ENCODE measurements at places on chromosomes 1 and 21.

- DNase-seq, result no peak
Observed at GRCh38 chr1:47214549-47214948, 17.5 kb downstream of the TAL1 start.

DNA sequence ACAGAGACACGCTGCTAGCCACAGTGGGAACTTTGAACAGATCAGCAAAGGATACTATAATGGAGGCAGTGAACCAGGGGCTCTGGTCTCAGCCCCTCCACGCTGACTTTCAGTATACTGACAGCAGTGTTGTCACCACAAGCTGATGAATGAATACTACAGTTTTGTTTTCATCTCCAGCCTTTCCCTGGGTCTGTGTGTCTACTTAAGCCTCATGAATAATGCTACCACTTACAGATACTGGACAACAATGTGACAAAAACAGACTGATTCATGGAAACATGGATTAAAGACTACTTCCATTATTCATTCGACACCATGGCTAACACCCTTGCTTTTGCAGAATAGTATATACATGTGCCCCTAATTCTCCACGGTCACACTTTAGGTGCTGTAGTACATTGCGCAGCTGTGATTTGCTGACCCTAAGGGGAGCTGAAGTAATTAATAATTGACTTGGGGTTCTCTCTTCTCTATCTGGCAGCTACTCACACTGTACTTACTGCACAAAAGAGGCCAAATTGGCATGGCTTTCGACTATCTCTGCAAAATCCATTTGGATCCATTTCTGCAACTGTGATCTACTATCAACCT is 203.2 kb upstream of the LYPLAL1 start:
- no peak for DNase-seq

- no peak for DNase-seq
Observed at GRCh38 chr1:154178013-154178412, 13.9 kb downstream of the TPM3 start.

DNA sequence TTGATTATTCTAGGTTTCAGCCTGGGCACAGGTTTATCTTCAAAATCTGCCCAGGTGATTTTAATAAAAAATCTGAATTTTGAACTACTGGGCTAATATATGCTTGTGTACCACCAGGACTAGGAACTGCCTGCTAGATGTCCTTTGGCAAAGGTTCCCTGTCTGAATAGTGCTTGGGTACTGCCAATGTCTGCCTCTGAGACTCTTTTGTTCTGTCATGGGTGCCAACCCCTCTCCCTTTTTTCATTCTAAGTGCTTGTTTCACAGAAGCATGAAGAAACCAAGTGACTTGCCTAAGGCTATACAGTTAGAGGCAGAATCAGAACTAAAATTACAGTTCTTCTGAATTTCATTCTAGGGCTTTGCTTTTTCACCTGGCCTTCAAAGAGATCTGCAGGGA is 106.3 kb upstream of the CACHD1 start:
- no peak for DNase-seq

DNA sequence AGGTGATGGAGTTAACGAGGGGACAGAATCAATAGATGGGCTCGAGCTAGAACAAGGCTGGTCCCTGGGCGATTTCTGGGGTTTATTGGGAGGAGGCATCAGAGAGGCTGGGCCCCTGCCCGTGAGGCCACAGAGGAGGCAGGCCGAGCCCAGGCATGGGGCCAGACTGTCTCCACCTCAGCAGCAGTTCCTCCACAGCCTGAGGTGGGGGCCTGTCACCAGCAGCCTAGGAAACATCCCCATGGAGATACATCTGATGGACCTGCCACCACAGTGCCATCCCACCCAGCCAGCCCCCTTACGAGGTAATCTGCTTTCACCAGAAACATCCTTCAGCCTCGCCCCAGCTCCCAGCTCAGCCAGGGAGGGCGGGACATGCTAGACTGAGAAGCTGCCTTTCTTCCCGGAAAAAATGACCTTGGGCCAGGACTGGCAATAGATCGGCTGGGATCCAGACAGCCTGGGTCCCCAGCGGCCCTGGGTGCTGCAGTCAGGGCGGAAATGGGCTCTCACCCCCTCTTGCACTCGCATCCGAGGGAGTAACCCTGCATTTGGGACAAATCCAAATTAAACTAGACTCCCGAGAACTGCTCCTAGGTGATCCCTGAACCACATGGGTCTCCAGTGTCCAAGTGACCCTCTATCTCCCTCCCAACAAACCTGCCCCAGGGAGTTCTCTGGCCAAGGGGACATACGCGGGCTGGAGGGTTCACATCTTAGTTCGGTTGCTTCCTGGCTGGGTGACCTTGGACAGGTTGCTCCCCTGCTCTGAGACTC is 10.0 kb upstream of the EPHA8 start:
- DNase-seq, result no peak

DNA sequence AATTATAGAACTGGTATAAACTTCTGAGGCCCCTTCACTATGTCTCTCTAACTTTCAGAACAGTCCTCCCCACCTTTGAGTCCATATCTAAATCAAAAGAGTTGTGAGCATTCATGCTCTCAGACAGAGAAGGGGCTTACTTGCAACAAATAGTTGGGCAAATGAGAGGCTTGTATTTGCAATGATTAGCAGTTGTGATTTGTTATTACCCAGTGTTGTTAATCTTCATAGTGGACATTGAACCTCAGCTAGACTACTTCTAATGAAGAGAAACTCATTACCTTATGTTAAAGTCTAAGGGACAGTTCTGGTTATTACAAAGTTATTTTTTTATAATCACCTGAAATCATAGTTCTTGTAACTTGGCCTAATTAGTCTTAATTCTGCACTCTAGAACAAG is 114.5 kb downstream of the RABGAP1L start:
- DNase-seq, result no peak

DNA sequence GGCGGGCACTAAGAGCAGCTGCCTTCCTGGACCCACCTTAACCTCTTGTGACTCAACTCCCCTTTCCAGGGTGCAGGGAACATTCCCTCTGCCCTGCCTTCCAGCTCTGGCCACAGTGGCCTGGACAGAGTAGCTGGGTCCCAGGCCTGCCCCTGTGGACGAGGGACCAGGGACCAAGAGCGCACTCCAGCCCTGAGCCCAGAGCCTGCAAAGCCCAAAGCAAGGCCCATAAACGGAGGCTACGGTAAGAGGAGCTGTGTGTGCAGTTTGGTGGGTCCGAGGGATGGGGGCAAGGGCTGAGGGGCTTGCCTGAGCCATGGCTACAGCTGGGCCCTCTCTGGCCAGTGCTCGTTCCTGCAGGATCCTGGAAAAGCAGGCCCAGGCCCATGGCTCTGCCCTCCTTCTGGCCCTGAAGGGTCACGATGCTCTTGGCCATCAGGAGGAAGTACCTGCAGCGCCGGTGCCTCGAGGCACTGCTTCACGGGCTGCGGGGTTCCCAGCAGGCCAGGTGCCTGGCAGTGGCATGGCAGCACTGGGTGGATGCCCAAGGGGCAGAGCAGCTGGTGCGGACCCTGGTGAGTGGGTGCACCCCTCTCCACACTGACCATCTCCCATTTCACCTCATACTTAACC is 17.8 kb downstream of the MTHFR start:
- no peak for DNase-seq

- DNase-seq, result no peak
Observed at GRCh38 chr1:5645135-5645399, 347.2 kb downstream of the NPHP4 start.

DNA sequence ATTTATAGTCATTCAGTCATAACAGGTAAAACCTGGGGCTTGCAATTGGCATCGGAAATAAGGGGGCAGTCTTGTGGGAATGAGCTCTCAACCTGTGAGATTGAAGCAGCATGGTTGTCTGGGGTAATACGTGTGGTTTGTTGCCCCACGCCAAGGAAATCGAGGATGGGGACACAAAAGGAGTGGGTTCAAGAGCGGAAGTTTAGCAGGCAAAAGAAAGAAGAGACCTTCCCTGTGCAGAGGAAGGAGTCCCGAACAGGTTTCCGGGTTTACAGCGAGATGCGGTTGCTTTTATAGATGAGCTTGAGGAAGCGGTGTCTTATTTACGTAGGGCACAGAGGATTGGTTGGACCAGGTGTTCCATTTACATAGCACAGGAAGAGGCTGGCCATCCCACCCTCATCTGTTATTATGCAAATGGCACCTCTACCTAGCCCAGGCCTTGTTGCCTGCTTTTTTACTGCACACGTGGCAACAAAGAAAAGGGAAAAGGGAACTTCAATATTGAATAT is 37.3 kb downstream of the IFNAR1 start:
- no peak for DNase-seq

DNA sequence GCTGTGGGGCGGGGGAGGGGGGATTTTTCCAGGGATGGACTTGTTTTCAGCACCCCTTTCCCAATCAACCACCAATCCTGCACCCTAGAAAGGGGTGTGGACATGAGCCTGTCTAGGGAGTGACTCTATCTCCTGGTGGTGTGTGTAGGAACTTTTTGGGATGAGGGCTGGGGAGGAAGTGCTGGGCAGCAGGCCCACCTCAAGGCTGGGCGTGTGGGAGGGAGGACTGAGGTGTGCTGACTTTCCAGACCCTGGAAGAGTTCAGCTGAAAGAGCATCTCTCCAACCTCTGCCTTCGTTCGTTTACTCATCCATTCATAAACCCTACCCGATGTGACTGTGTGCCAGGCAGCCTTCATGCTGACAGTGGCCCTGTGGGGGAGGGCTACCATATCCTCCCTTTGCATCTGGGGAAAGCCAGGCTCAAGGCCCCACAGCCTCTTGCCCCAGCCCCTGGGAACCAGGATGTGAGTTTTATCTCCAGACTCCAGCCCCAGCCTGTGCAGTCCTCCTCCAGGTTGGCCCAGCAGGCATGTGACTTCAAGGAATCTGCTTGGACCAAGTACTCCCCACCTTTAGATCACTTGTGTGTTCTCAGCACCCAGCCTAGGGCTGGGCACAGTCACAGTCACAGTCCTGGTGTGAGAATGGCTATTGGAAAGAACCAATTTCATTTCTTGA is 6.7 kb downstream of the KNCN start:
- no peak for DNase-seq

DNA sequence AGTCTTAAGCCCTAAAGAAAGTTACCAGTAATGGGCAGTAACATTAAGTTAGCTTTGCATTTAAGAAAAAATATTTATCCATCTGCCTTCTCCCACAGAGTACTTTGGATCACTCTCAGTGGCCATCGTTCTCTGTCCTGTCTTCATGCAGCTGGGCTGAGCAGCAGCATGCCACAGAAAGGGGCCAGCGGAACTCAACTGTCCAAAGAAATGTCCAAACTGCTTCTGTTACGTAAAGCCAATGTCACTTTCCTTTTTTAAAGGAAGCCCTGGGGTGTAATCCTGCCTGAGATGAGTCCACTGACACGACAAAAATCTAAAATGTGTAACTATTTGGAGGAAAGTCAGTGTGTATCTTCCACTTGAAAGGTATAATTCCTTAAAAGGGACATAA is 291.6 kb downstream of the SMYD3 start:
- no peak for DNase-seq

DNA sequence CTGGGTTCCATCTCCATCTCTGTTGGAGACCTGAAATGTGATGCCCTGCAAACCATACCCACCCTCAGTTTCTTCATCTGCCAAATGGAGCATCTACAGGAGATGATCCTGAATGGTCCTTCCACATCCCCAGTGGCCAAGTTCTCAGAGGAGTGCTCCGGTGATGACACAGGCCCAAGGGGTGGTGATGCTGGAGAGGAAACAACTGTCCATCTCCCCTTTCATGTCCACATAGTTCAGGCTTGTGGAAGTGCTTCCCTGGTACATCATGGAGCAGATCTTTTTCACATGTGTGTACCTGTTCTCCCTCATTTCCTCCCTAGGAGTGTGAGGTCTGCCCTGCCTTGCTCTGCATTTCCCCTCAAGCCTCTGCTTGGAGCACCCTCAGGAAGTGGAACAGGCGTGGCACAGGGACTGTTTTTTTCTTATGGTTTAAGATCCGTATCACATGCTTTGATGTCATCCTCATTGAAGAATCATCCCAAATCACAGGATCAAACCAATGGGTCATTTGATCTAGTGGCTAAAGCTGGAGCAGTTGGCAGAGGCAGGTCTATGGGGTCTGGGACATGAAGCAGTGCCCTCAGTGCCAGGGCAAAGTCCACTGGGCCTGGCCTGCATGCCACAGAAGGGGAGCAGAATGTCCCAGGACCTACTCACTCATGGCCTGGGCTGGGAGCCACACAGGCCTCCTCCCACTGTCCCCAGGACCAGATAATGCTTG is 8.2 kb upstream of the TRIM63 start:
- DNase-seq, result no peak

- no peak for DNase-seq
Observed at GRCh38 chr1:30449428-30450147, 273.8 kb downstream of the MATN1 start.

DNA sequence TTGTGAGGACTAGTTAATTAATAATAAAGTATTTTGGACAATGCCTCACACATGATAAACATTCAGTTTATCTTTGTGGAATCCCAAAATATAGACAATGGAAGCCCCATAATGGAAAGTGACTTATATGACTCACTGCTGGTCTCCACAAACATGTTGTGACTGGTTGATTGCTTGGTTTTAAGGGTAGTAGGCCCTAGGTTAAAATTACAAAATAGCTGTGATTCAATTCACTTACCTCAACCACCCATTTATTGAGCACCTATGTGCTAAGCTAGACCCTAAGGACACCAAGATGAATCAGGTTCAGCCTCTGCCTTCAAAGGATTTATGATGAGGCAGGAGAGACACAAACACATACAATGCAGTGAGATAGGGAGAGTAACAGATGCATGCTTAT is 42.4 kb downstream of the KANK4 start:
- no peak for DNase-seq

- peak; percentile 31 for DNase-seq
Observed at GRCh38 chr1:119159111-119159510, 18.7 kb upstream of the WARS2 start.

DNA sequence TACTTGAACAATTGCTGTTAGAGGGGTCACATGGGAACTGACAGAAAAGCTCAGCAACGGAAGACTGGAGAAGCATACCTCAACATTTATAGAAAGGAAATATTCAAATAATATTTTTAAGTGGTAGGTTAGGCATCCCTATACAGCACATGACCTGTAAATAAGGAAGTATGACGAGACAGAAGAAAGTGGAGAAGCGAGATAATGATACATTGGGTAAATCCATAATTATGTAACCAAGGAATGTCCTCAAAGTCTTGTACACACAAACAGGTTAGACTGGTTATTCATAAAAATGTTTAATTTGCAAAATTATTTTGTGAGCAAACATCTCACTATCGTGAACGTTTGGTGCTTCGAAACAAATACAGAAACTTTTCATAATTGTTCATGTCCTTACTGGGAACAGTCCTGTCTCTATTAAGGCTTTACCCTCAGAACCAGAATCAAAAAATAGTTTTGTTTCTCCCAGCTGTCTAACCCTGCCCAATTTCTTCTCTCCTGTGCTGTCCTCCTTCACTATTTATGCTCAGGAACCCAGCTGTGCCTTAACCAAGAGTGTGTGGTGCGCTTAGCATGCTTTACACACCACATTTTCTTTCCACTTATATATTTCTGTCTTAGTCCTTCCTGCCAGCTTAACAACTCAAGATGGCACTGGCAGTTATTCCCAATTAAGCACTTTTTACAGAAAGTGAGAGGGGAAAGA is 10.2 kb downstream of the KMO start:
- no peak for DNase-seq

GRCh38 chr1:117150316-117150715 is 28.8 kb upstream of the TRIM45 start:
- no peak for DNase-seq

Measured in HFFc6 (cell line).